ENCODE measurements at places on chromosomes 6 and 20. TPM values are rescaled to one million over a fixed set of nuclear protein-coding genes. Genes with fewer than 3 reads are reported as not detected.

- DNase-seq = no peak
These were observed 359.2 kb downstream of the GJA1 start for GRCh38 chr6:121794630-121795029.

GRCh38 chr6:137873273-137873762, 6.3 kb downstream of the TNFAIP3 start:
- no peak for DNase-seq

DNA sequence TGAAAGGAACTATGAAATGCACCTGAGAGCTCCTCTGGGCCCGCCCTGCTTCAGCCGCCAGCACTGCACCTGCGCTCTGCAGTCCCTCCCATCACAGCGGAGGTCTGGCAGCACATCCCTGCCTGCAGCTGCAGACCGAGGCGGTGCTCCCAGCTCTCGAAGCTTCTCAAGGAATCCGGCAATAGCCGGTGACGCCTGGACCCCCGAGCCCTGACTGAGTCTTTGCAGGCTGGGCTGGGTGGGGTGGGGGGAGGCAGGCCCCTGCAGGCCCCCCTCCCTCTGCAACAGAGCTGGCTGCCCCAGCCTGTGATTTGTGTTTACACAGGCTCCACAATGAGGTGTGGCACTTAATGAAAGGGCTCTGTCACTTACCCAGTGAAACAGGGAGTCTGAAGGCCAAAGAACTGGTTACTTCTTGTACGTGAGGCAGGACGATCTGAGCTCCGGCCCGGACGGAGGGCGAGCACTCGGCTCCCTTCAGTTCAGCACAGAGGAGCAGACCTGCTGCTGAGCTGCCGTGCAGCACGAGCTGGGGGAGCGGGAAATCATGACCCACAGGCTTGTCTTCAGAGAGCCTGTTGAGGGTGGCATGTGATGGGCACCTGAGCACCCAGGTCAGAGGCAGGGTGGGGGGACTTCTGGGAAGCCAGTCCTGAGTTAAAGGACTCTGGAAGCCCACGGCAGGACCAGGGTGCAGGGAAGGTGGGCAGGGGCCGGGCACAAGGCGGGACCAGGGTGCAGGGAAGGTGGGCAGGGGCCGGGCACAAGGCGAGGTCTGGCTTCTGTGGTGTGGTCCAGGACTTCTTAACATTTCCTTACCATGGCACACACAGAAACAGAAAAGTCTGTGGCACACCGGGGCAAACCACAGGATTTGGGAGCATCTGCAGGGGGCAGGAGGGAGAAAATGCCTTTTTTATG, 192.3 kb upstream of the THBS2 start:
- DNase-seq = no peak

GRCh38 chr20:2671977-2672376, 8.0 kb upstream of the IDH3B start:
- no peak for DNase-seq

DNA sequence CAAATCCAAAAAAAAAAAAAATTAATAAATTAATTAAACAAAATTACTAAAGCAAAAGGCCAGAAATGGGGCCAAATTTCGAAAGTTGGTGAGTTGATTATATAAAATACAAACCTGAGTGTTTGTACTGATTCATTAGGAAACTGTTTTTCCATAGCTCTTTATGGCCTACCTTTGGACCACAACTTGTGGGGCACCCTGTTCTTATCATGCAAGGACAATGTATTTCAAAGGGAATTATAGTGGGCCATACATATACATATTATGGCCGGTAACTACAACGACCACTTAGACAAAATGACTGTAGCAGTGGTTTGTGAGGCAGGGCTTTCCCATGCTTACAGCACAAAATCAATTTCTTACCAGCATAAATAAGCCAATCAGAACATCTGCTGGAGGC, 69.5 kb downstream of the ESF1 start:
- no peak for DNase-seq

Gene ANKEF1
- total RNA-seq = 10.9 TPM

Gene CASS4
- 0.09 TPM for total RNA-seq

- no peak for DNase-seq
These were observed 100.8 kb downstream of the BFSP1 start for GRCh38 chr20:17430125-17430950.

DNA sequence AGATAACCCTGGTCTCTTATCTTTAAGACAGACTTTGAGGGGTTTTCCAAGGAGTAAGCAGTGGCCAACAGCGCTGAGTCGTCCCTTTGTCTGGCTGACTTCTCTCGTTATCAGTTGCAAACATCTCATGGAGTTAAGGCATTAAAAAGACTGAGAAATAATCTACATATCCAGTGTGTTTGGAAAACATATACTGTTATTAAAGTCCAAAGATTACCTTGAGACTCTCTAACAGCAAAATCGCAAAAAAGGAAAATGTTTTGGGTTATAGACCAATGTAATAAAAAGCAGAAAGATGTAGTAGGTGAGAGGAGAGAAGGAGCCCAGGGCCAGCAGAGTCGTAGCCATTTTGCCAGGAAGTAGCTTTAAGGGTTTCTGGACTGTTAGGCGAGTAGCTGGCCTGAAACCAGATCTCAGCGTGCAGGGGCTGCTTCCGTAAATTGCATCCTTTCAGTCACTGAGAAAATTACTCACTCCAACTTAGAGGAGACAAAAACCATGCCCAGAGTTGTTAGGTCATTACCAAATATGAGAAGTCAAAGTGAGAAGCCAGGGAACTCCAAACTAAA, 24.6 kb downstream of the MYLK4 start:
- no peak for DNase-seq

- DNase-seq = no peak
These were observed 8.7 kb downstream of the PLCG1 start for GRCh38 chr20:41145821-41146620.

Gene CDSN
- not detected for total RNA-seq

DNA sequence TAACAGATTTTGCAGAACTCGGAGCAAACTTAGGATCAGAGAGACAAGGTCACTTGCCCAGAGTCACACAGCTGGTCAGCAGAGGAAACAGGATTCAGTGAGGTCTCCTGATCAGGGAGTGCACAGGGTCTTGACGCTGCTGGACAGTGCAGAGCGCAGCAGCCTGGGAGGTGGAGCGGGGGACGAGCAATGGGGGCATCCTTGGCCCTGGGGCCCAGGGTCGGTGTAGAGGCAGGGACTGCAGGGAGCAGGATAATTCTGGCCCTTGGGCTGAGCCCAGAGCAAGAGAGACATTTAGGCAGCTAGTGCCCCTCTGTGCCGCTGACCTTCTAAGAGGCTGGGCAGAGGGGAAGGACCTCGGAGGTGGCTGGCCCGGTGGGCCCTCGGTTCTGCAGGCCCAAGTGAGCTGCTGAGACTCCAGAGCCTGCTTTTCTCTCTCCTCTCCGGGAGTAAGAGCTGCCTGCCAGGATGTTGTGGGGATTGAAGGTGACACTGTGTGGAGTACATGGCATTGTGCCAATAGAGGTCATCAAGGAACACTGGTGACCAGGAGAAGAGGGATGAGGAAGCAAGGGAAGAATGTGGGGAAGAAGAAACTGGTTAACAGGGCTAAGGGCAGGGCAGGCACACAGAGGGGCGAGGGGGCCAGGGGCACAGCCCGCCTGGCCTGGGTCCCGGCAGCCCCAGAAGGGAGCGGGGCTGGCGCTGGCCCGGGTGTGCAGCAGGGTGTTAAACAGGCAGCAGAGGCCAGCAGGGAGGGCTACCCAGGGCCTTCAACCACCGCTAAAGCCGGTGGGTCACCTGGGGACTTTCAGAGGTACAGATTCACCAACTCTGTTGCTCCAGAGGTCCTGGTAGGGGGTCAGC, 122.0 kb downstream of the AGPAT4 start:
- DNase-seq = no peak
